KG1 (cell line): ENCODE measurements at places on chromosomes 7 and 10.

- DNase-seq, result no peak
Observed at GRCh38 chr10:68172324-68172723, 59.6 kb downstream of the ATOH7 start.

DNA sequence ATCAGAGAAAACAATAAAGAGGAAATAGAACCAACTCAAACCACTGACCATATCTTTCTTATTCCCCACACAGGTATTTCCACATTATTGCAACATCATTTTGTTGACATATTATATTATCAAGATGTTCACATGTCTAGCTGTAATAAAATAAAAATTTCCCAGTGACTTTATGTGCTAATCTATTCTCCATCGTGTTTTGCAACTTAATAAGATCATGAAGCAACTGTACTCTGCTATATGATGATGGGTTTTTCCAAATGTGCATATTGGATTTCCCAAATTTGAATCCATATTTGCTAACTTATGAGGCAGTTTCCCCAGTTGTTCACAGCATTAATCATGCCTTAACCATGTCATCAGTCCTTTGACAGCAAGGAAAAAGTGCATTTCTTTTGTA lies 127.8 kb downstream of the ITGB8 start:
- no peak for DNase-seq

GRCh38 chr7:32479574-32480200 lies 10.5 kb downstream of the LSM5 start:
- DNase-seq, result no peak

DNA sequence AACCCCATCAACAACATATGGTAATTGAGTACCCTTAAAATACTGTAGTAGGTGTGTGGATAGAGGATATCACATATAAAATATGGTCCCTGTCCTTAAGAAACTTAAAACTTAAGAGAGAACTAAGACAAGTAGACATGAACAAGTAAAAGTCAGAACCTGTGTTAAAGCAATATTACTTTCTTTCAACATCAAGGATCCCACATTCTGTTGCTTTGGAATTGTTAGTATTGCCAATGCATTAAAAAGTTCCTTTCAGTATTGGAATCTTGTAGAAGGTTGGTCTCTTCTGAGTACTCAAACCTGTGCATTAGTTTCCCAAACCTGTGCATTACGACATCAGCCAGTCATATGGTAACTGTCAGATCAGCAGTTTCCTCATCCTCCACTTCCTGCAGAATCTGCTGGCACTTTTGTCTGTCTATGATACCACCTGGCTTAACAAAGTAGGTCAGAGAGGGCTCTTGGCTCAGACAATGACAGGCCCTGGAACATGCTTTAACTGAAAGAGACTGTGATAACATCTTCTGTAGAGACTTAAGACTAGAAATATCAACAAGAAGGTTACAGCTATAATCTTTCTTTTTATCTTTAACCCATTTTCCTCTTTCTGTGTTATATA lies 56.5 kb downstream of the CCDC71L start:
- no peak for DNase-seq

DNA sequence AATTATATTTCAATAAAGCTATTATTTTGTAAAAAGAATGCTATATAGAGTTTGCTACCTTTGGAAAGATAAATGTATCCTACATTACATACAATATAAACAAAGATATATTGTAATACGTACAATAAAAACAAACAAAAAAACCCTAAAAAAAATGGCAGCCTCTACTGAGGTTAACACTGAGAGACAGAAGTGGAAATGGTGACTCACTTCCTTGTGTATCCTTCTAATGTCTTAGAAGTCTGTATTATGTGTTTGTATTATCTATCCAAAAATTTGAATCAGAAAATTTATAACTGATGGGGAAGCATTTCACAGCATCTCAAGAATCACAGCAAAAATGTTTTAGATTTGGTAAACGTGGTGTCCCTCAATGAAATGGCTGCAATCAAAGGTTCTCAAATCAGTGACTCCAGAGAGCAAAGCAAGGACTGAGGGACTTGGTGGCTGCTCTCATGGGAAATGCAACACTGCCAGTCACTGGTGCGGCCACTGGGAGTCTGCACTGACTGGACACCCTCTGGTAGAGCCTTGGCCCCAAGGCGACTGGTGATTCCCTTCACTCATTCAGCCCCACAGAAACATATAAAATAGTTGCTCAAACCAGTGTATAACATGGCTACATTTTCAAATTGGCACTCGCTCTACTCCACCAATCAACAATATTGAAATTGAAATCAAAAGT lies 53.8 kb downstream of the PANK1 start:
- no peak for DNase-seq

DNA sequence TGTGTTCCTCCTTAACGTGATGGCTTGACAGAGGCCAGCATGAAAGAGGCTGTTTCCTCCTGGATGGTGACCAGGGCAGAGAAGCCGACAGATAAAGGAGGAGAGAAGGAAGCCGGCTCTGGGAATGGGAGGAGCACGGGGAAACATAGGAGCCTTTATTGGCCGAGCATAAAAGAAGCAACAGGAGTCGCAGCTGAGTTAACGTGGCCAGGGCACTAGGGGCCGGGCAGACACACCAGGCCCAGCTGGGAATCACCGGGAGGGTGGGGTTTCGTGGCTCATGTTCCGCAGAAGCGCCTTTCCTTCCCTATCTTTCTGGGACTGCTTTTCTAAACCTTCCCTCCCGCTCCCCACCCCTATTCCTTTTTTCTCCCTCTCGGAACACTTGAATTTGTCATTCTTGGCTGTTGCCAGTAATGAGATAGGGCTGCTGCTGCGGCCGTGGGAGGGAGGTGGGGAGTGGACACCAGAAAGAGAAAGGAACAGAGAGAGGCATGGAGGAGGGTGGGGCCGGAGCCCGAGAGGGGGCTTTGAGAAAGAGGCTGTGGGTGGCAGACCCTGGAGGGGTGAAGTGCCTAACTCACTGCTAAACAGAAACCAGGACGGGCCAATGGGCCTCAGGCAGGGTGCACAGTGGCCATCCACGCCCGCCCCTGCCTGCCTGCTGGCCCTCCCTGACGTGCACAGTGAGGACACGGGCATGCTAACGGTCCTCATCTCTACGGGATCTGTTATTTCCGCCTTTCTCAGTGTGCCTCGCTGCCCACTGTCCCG lies 65.2 kb downstream of the COL13A1 start:
- DNase-seq, result no peak

- no peak for DNase-seq
Observed at GRCh38 chr7:1733206-1733907, 63.3 kb downstream of the ELFN1 start.

DNA sequence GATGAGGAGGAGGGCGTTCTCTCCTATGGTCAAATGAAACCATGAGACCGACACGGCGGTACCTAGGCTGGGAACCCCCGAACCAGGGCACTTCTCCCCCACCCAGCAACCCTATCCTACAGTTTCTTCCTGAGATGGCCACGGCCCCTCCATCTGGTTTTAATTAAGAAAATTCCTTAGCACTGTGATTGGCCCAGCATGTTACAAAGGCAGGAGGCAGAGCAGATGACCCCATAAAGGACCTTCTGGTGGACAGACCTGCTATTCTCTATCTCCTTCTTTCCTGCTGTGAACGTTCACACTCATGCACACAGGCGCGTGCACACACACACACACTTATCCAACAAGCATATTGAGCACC lies 129.4 kb downstream of the RGS10 start:
- no peak for DNase-seq

- DNase-seq, result no peak
Observed at GRCh38 chr10:59362144-59362958, at the start of gene FAM13C. Gene FAM13C, minus strand, starts transcription at chr10:59362549. Its CDS starts 89 bp downstream, at chr10:59362460.

DNA sequence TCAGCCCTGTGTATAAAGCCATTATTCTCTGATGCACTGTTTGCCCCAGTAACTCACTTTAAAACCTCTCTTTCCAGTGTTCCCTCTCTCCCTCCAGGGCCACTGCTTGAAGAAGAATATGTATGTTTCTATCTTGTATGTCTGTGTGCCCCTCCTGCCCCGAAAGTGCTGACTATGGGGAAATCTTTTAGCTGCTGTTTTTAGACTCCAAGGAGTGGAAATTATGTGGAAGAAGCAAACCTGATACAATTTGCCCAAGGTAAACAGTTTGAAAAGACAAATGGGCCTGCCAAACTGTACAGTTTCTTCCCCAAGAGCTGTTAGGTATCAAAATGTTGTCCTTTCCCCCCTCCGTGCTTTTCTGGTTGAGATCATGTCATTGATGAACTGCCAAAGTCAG lies 3.4 kb downstream of the ADRA2A start:
- DNase-seq, result no peak

DNA sequence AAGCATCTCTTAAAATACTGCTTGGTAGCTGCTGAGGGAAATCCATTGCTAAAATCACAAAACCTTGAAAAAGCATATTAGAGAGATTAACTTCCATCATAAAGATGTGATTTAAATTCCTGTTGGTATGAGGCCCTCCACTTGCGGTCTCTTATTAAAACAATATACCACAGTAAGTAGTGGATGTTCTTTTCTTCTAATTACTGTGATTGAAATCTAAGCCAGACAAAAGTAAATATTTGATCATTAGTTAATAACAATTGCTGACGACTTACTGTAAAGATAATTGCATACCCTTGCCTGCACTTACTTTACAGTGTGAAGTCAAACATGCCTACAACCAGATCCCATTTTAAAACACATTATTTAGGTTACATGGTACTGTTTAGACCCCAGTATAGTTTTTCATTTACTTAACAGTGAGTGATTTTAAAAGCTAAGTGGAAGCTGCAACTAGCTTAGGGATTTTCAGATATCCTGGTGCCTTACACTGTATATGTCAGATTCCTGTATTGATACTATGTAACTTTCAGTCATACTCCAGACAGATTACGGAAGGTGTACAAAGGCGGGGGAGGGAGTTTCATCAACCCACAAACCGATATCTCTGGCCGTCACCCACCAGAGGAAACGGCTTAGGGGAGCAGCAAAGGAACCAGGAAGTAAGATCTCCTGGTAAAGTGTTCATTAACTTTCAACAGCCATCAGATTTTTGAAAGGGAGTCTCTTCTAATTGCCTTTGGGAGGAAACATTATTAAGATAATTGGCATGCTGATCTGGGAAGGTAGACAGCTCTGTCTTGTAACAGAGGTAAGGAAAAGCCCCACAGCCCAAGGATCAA lies 986 bp downstream of the NRP1 start:
- peak; percentile 40 for DNase-seq

DNA sequence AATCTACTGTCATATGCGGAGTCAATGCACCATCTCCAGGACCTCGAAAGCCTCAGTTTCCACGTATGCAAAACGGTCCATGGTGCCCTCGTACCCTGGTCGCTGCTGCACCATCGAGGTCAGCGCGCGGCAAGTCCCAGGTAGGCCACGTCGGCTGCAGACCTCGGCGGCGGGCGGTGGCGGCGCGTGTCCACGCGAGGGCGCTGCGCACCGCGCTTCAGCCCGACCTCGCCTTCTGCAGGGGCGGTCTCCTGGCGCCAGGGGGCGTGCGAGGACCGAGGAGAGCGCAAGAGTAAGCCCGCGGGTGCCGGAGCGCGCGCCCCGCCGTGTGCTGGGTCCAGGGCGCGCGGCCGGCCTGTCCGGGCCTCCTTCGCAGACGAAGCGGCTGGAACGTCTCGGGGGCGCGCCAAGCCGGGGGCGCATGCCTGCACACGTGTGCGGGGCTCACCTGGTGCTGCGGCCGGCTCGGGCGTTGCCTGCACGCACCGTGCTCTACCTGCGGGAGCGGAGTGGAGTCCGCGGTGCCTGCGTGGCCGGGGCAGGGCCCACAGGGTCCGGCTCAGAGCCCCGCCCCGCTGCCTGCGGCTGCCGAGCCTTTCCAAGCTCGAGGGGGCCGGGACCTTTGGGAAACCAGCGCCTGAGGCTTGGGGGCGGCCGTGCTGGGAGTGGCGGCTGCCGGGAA lies 54.0 kb downstream of the GLRX3 start:
- peak; percentile 29 for DNase-seq

GRCh38 chr10:18260310-18260922 lies 120.2 kb downstream of the CACNB2 start:
- DNase-seq, result no peak

DNA sequence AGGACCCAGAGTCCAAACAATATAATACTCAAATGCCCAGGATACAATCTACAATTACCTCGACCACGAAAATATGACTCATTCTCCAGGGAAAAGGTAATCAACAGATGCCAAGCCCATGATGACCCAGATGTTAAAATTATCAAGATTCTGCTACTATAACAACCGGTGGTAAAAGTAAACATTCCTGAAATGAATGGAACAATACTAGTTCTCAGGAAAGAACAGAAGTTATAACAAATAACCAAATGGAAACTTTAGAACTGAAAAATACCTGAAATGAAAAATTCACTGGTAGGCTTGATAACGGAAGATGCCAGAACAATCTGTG lies 34.1 kb upstream of the GUSB start:
- DNase-seq, result no peak

DNA sequence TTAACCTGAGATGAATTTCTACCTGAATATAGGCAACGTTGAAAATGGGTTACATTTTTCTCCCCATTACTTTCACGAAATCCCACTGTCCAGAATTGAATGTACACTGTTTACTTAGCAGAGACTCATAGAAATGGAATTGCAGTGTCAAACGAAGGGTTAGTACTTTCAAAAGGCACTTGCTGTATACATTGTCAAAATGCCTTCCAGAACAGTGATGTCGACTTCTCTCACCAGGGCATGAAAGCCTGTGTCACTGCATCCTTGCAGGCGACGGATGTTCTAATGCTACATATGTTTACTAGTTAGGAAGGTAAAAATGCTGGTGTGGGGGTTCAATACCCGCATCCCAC lies 41.2 kb downstream of the TACC2 start:
- DNase-seq, result no peak

DNA sequence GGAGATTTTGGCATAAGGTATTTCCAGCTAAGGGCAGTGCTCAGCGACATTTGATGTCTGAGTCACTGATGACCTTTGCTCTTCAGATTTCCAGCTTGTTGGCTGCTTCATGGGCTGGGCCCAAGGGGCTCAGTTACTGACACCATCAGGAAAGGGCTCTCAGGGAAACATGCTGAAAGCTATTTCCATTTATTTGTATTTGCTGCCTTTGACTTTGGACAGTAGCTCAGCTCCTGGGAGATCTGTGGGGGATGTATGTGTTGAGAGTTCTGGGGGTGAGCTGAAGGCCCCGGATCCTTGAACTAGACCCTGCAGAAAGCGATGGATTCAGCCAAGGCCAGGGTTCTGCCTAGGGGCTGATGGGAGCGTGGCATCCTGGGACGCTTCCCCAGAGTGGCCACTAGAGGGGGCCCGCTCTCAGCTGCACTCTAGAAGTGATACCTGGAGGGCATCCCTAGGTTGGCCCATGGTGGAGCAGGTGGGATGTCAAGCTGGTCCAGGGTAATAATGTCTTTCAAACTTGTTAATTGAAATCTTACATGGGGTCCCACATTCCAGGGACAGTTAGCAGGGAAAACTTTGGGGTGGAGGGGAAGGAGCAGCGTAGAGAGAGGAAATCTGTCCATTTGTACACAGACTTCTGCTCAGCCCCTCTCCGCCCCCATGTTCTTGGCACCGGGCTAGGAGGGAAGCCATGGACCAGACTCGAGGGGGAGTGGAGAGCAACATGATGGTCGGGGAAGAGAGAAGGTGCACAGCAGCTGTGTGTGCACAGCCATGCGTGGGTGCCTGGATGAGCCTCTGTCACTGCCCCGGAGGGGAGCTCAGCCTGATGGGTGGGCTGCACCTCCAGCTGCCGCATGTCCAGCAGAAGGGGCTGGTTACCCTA lies 3.0 kb upstream of the BTBD16 start:
- peak; percentile 1 for DNase-seq

GRCh38 chr7:84912993-84913635 lies 273.7 kb downstream of the SEMA3D start:
- no peak for DNase-seq
